Skin of body (tissue), 3 donors: ENCODE measurements at places on chromosomes 5 and 9. TPM values are rescaled to one million over a fixed set of nuclear protein-coding genes. Genes with fewer than 3 reads are reported as not detected.

Gene OGN
- total RNA-seq, result 281 TPM

Gene ZDHHC11B
- 0.89 TPM for total RNA-seq

Gene PCDHB8
- total RNA-seq, result 0.49 TPM

Gene PCA3
- 0.20 TPM for total RNA-seq

Gene NR4A3
- 5.4 TPM for total RNA-seq

Gene ERAP2
- total RNA-seq, result 2.2 TPM

Gene HAND1
- total RNA-seq, result not detected

Gene GKAP1
- 5.6 TPM for total RNA-seq

Gene GRHPR
- total RNA-seq, result 59.7 TPM

Gene CDKN2A
- 0.30 TPM for total RNA-seq

Gene LCN6
- total RNA-seq, result not detected

Gene SEMA6A
- 46.9 TPM for total RNA-seq

Gene CCDC171
- 9.2 TPM for total RNA-seq

Gene FOXD4
- 0.10 TPM for total RNA-seq

Gene NMUR2
- 0.10 TPM for total RNA-seq

Gene ANKRD18B
- 1.7 TPM for total RNA-seq

Gene TRIM23
- total RNA-seq, result 35.0 TPM

Gene OBP2A
- not detected for total RNA-seq

Gene IFNK
- total RNA-seq, result not detected

Gene LPAR1
- 47.3 TPM for total RNA-seq

Gene HSPB3
- total RNA-seq, result 15.3 TPM

Gene PLAC8L1
- total RNA-seq, result not detected

Gene CAMK2A
- total RNA-seq, result 4.0 TPM

Gene PPP3R2
- not detected for total RNA-seq

Gene MACIR
- total RNA-seq, result 6.4 TPM

Gene BARHL1
- not detected for total RNA-seq

Gene SPATA31C2
- total RNA-seq, result not detected

Gene PHYHD1
- 13.5 TPM for total RNA-seq

Gene TAF11L5
- not detected for total RNA-seq

Gene OR1Q1
- total RNA-seq, result not detected

Gene TMEM171
- 0.49 TPM for total RNA-seq

Gene EDIL3
- 19.3 TPM for total RNA-seq

Gene ISCA1
- total RNA-seq, result 34.9 TPM

Gene PCDHA10
- total RNA-seq, result 0.20 TPM

Gene LCP2
- 10.2 TPM for total RNA-seq

Gene PTGS1
- 4.7 TPM for total RNA-seq

Gene RORB
- 0.39 TPM for total RNA-seq

Gene TEK
- total RNA-seq, result 10.4 TPM

Gene OR1J4
- total RNA-seq, result not detected

Gene PFN3
- not detected for total RNA-seq

Gene RNF130
- 32.4 TPM for total RNA-seq

Gene KIF3A
- 12.0 TPM for total RNA-seq

Gene ARID3C
- total RNA-seq, result not detected

Gene ARHGEF37
- total RNA-seq, result 11.0 TPM
